ENCODE measurements at places on chromosomes 7 and 10. TPM values are rescaled to one million over a fixed set of nuclear protein-coding genes. Genes with fewer than 3 reads are reported as not detected.

- H3K27me3 ChIP-seq: no peaks in the 10 kb centered on the region
- no peak overlapping the region for H3K4me3 ChIP-seq
- no peak overlapping the region for H3K27ac ChIP-seq
- DNase-seq: no peak
- H3K4me1 ChIP-seq: peaks cover 5% of the 10 kb centered on the region
Measured at GRCh38 chr10:52755297-52756062, 17.1 kb downstream of the MBL2 start.

CRYGN gene
- 1.3 TPM for total RNA-seq

LOXL4 gene
- total RNA-seq: 59.4 TPM

DNA sequence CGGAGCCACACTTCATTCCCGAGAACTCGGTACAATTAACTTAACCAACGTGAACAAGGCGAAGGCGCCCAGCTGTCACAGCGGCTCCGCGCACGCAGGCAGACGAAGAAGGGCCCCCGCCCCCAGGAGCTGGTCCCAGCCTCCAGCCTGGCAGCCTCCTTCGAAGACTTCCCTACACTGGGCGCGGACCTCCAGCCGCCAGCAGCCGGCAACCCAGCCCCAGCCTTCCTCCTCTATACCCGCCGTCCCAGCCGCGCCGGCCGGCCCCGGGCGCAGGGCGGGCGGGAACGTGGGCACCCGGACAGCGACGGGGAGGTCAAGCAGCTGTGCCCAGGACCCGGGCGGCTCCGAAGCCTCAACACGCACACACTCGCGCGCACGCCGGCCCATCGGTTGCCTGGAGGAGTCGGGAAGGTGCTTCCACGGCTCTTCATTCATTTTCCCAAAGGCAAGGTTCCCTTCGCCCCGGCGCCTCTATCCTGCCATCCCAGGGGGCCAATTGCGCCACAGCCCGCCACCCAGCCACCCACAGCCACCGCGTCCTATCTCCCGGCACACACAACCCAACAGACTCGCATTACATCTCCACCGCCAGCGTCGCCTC is 1.6 kb downstream of the CHST15 start:
- peaks cover 61% of the 10 kb centered on the region for H3K27me3 ChIP-seq
- H3K36me3 ChIP-seq: no peaks in the 10 kb centered on the region
- H3K27ac ChIP-seq: peak overlapping the region; percentile 86
- no peak for DNase-seq
- peak overlapping the region; percentile 91 for H3K4me3 ChIP-seq
- H3K4me1 ChIP-seq: peaks cover 42% of the 10 kb centered on the region

- no peaks in the 10 kb centered on the region for H3K27me3 ChIP-seq
- no peak overlapping the region for H3K27ac ChIP-seq
- H3K4me1 ChIP-seq: peaks cover 4% of the 10 kb centered on the region
- no peak overlapping the region for H3K4me3 ChIP-seq
- DNase-seq: no peak
- H3K36me3 ChIP-seq: peaks cover 44% of the 10 kb centered on the region
Measured at GRCh38 chr10:87763086-87763861, 54.8 kb downstream of the ATAD1 start.
